ENCODE measurements at places on chromosomes 16 and 17. TPM values are rescaled to one million over a fixed set of nuclear protein-coding genes. Genes with fewer than 3 reads are reported as not detected.

GRCh38 chr17:58368860-58369213 lies 16.8 kb upstream of the SUPT4H1 start:
- H3K36me3 ChIP-seq: no peaks in the 10 kb centered on the region
- no peak overlapping the region for H3K4me3 ChIP-seq
- peak overlapping the region; percentile 84 for H3K27ac ChIP-seq
- H3K4me1 ChIP-seq: peaks cover 2% of the 10 kb centered on the region
- H3K27me3 ChIP-seq: no peaks in the 10 kb centered on the region
- no peak for DNase-seq

GRCh38 chr16:3780570-3780969 lies 63.2 kb upstream of the TRAP1 start:
- no peaks in the 10 kb centered on the region for H3K4me1 ChIP-seq
- no peaks in the 10 kb centered on the region for H3K27me3 ChIP-seq
- no peak for DNase-seq
- H3K36me3 ChIP-seq: peaks cover 11% of the 10 kb centered on the region

- H3K27me3 ChIP-seq: no peaks in the 10 kb centered on the region
- no peaks in the 10 kb centered on the region for H3K4me1 ChIP-seq
- DNase-seq: no peak
- no peak overlapping the region for H3K4me3 ChIP-seq
Measured at GRCh38 chr17:49404361-49404760, 10.3 kb downstream of the PHB1 start.

GRCh38 chr17:76932402-76933333 lies 64.5 kb downstream of the MGAT5B start:
- no peak for DNase-seq
- no peaks in the 10 kb centered on the region for H3K36me3 ChIP-seq
- H3K27me3 ChIP-seq: no peaks in the 10 kb centered on the region
- no peak overlapping the region for H3K4me3 ChIP-seq
- H3K4me1 ChIP-seq: no peaks in the 10 kb centered on the region
- H3K27ac ChIP-seq: no peak overlapping the region

GRCh38 chr17:17836250-17836817 lies 452 bp downstream of the SREBF1 start:
- peak overlapping the region; percentile 82 for H3K4me3 ChIP-seq
- H3K4me1 ChIP-seq: peaks cover 11% of the 10 kb centered on the region
- peak; percentile 97 for DNase-seq
- H3K36me3 ChIP-seq: peaks cover 30% of the 10 kb centered on the region
- H3K27me3 ChIP-seq: no peaks in the 10 kb centered on the region

- H3K4me1 ChIP-seq: no peaks in the 10 kb centered on the region
- no peaks in the 10 kb centered on the region for H3K36me3 ChIP-seq
- peak; percentile 80 for DNase-seq
Measured at GRCh38 chr17:29369831-29370735, 20.1 kb upstream of the TAOK1 start.

- no peak overlapping the region for H3K4me3 ChIP-seq
- no peaks in the 10 kb centered on the region for H3K36me3 ChIP-seq
- no peak overlapping the region for H3K27ac ChIP-seq
- no peak for DNase-seq
- no peaks in the 10 kb centered on the region for H3K4me1 ChIP-seq
Measured at GRCh38 chr16:23254338-23254737, 47.8 kb upstream of the SCNN1B start.

GRCh38 chr16:55678161-55678821 lies 22.5 kb downstream of the SLC6A2 start:
- H3K27me3 ChIP-seq: no peaks in the 10 kb centered on the region
- H3K27ac ChIP-seq: no peak overlapping the region
- H3K4me1 ChIP-seq: no peaks in the 10 kb centered on the region
- no peak overlapping the region for H3K4me3 ChIP-seq
- H3K36me3 ChIP-seq: no peaks in the 10 kb centered on the region
- no peak for DNase-seq

GRCh38 chr17:29037739-29038084 lies 5.2 kb upstream of the PIPOX start:
- no peak overlapping the region for H3K4me3 ChIP-seq
- H3K4me1 ChIP-seq: peaks cover 2% of the 10 kb centered on the region
- no peaks in the 10 kb centered on the region for H3K27me3 ChIP-seq
- H3K36me3 ChIP-seq: no peaks in the 10 kb centered on the region
- no peak overlapping the region for H3K27ac ChIP-seq
- DNase-seq: no peak

GRCh38 chr16:24163935-24164334 lies 92.2 kb upstream of the CACNG3 start:
- no peak overlapping the region for H3K4me3 ChIP-seq
- H3K27me3 ChIP-seq: no peaks in the 10 kb centered on the region
- DNase-seq: no peak
- H3K27ac ChIP-seq: no peak overlapping the region
- no peaks in the 10 kb centered on the region for H3K4me1 ChIP-seq
- H3K36me3 ChIP-seq: no peaks in the 10 kb centered on the region

GRCh38 chr17:65987988-65988387 lies 203.9 kb downstream of the CEP112 start:
- no peak overlapping the region for H3K4me3 ChIP-seq
- H3K27me3 ChIP-seq: no peaks in the 10 kb centered on the region
- H3K36me3 ChIP-seq: no peaks in the 10 kb centered on the region
- peak; percentile 39 for DNase-seq

DNA sequence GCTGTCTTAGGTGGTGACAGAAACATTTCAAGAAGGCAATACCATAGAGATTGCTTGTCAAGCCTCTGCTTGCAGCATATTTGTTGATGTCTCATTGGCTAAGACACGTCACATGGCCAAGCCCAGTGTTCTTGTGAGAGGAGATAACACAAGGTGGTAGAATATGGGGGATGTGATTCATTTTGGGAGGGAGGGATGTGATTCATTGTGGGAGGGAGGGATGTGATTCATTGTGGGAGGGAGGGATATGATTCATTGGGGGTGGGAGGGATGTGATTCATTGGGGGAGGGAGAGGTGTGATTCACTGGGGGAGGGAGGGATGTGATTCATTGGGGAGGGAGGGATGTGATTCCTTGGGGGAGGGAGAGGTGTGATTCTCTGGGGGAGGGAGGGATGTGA lies 470.5 kb upstream of the SALL1 start:
- DNase-seq: no peak
- H3K4me1 ChIP-seq: no peaks in the 10 kb centered on the region
- no peak overlapping the region for H3K4me3 ChIP-seq
- no peak overlapping the region for H3K27ac ChIP-seq
- no peaks in the 10 kb centered on the region for H3K27me3 ChIP-seq

DNA sequence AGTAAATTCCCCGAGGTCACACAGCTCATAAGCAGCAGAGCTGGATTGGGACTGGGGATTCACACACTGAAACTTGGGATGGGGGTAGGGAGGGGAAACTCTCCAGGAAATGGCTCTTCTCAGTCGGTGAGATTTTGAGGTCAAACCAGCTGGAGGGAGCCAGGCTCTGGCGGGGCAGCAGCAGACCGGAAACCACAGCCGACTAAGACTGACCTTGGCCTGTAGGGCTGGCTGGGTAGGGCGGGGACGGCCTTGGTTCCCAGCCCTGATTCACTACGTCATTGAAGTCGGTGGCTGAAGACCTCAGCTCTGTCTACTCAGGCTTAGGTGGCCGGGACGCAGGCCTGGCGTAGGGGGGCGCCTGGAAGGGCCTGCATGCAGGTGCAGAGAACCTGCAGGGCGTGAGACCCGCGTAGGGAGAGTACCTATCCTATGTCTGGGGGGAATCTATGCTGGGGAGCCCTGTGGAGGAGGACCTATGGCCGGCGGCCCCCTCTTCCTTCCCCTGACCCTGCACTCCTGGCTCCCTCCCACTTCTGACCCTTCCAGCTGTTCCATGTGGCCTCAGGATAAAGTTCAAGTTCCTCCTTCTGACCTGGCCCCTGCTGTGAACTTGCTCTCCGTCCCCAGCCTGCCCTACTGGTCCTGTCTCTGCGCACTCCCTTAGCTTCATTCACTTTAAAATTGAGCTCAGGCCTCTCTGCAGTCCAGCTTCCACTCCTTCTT lies 11.9 kb upstream of the SLC4A1 start:
- H3K27me3 ChIP-seq: no peaks in the 10 kb centered on the region
- no peaks in the 10 kb centered on the region for H3K36me3 ChIP-seq
- peak overlapping the region; percentile 75 for H3K27ac ChIP-seq
- peak; percentile 61 for DNase-seq
- H3K4me1 ChIP-seq: peaks cover 2% of the 10 kb centered on the region

GRCh38 chr17:80981062-80981902 lies 10.4 kb upstream of the CHMP6 start:
- no peaks in the 10 kb centered on the region for H3K27me3 ChIP-seq
- H3K27ac ChIP-seq: no peak overlapping the region
- H3K36me3 ChIP-seq: no peaks in the 10 kb centered on the region

DNA sequence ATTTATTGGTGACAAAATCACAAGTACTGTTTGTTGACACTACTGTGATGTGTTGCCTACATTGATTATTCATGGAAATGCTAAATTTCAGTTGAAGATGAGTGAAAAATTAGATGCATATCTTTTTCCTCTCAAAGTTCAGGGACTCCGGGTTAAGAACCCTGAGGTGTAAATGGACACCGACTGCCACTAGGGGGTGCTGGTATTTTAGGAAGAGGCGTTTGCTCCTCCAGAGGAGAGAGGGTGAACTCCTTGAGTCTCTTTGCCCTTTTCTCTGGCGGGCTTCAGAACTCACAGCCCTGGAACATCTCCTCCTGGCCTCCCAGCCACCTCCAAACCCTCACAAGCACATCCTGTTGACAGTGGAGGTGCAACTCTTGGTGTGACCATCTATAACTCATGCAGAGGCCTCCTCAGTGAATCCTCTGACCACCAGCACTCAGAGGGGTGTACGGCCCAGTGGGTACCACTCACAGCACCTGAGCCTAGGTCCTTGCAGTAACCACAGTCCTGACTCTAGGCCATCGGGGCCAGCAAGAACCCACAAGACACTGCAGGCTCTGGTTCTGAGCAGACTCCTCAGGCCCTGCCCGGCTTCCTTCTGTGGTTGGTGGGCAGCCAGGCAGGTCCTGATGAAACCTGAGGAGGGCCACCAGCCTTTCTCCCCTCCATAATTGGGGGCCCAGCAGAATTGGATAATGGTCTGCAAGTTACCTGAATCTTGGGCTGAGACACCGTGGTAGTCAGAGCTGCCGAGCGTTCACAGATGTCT lies 26.2 kb upstream of the PIK3R5 start:
- peak; percentile 68 for DNase-seq
- no peaks in the 10 kb centered on the region for H3K36me3 ChIP-seq
- H3K27me3 ChIP-seq: no peaks in the 10 kb centered on the region
- H3K4me3 ChIP-seq: no peak overlapping the region

DNA sequence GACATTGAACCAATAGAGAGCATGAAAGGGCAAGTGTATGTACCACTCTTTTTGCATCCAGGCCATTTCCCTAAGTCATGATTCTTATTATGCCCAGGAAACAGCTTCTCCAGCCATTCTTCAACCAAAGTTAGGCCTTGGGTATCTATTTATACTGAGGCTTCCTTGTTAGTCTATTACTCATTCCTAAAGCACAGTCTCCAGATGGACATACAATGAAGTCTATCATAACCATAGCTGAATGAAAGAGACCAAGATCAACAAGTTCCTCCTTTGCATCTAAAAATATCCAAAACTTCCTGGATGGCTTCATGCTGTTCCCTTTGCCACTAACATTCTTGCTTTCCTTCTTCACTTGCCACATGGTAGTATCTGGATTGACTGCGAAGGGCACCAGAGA lies 265.9 kb downstream of the CDH8 start:
- no peak for DNase-seq
- H3K27ac ChIP-seq: no peak overlapping the region
- H3K27me3 ChIP-seq: no peaks in the 10 kb centered on the region
- no peak overlapping the region for H3K4me3 ChIP-seq
- H3K36me3 ChIP-seq: no peaks in the 10 kb centered on the region
- H3K4me1 ChIP-seq: no peaks in the 10 kb centered on the region

- H3K27me3 ChIP-seq: peaks cover 5% of the 10 kb centered on the region
- H3K27ac ChIP-seq: no peak overlapping the region
- DNase-seq: no peak
- no peaks in the 10 kb centered on the region for H3K4me1 ChIP-seq
Measured at GRCh38 chr16:86939609-86940008, 361.3 kb downstream of the FOXL1 start.

CNTD1 gene
- polyA plus RNA-seq: 2.3 TPM

SOST gene
- polyA plus RNA-seq: 0.04 TPM

STARD3 gene
- 80.2 TPM for polyA plus RNA-seq

RSL1D1 gene
- polyA plus RNA-seq: 53.0 TPM

LAT gene
- 13.2 TPM for polyA plus RNA-seq

SLC52A1 gene
- polyA plus RNA-seq: 44.5 TPM

ACE gene
- 216 TPM for polyA plus RNA-seq

ZNF469 gene
- polyA plus RNA-seq: under 0.01 TPM

CTRB2 gene
- polyA plus RNA-seq: 0.34 TPM

WFDC1 gene
- 1.6 TPM for polyA plus RNA-seq

RNF222 gene
- polyA plus RNA-seq: not detected
